ENCODE measurements at places on chromosomes 4 and X. TPM values are rescaled to one million over a fixed set of nuclear protein-coding genes. Genes with fewer than 3 reads are reported as not detected.

DNA sequence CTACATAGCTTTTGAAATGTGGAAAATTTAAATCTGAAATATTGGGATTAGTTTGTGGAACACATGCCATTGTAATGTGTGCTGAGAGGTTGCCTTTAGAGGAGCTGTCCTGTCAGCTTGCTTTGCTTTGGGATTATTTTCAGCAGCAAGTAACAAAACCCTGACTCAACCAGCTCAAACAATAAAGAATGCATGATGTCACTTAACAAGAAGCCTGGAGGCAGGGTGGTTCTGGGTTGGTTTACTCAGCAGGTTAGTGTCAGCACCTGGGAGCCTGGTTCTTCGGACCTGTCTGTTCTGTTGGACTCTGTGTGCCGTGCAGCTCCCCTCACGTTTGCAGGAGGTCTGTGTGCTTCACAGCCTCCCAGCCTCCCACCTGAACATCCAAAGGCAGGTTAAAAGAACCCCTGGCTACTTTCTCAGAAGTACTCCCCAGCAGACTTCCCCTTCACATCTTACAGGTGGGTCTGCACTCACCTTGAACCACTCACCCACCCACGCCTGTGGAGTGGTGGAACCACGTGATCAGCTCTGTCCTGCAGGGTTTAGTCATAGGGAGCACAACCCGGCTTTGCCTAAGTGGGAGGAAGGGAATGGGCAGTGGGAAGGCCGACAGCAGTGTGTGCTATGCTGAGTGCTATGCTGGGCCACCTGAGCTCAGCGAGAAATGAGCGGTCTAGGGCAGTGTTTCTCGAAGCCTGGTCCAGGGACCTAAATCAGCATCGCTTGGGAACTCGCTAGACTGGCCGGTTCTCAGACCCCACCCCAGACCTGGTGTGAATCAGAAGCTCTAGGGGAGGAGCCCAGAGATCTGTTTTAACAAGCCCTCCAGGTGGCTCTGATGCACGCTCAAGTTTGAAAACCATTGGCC, 20.4 kb downstream of the TMEM131L start:
- no peaks in the 10 kb centered on the region for H3K36me3 ChIP-seq
- H3K27me3 ChIP-seq: no peaks in the 10 kb centered on the region
- H3K4me3 ChIP-seq: no peak overlapping the region
- H3K4me1 ChIP-seq: peaks cover 32% of the 10 kb centered on the region

- H3K27me3 ChIP-seq: no peaks in the 10 kb centered on the region
- H3K27ac ChIP-seq: no peak overlapping the region
- DNase-seq: no peak
- H3K4me3 ChIP-seq: no peak overlapping the region
- H3K4me1 ChIP-seq: no peaks in the 10 kb centered on the region
- H3K36me3 ChIP-seq: no peaks in the 10 kb centered on the region
Measured at GRCh38 chrX:136687457-136687856, 39.5 kb downstream of the CD40LG start.

- H3K4me1 ChIP-seq: no peaks in the 10 kb centered on the region
- no peak overlapping the region for H3K27ac ChIP-seq
- H3K36me3 ChIP-seq: no peaks in the 10 kb centered on the region
- no peaks in the 10 kb centered on the region for H3K27me3 ChIP-seq
- no peak for DNase-seq
- no peak overlapping the region for H3K4me3 ChIP-seq
Measured at GRCh38 chrX:38669428-38669827, 108.1 kb downstream of the TSPAN7 start.

- DNase-seq: no peak
- no peaks in the 10 kb centered on the region for H3K27me3 ChIP-seq
- H3K36me3 ChIP-seq: no peaks in the 10 kb centered on the region
- H3K4me1 ChIP-seq: peaks cover 8% of the 10 kb centered on the region
- no peak overlapping the region for H3K27ac ChIP-seq
- H3K4me3 ChIP-seq: no peak overlapping the region
Measured at GRCh38 chr4:184477201-184477999, 3.0 kb upstream of the IRF2 start.

DNA sequence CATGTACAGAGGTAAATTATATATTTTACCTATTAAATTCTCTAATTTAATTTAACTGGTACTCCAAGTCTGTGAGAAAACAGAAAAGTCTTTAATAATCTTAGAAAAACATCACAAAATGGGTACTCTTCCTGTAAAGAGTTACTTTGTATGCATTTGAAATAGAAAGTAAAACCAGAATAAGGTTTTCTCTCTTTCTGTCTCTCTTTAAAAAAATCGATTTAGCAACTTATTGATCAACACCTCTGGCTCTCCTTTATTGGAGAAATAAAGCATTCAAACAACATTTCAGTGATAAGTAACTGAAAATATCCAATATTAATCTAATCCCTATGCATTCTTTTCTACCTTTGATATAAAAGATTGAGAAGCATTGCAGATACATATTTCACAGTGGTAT, 27.4 kb downstream of the ATOH1 start:
- H3K4me1 ChIP-seq: no peaks in the 10 kb centered on the region
- no peaks in the 10 kb centered on the region for H3K36me3 ChIP-seq
- H3K4me3 ChIP-seq: no peak overlapping the region
- no peak overlapping the region for H3K27ac ChIP-seq
- DNase-seq: no peak

- no peak overlapping the region for H3K4me3 ChIP-seq
- H3K27ac ChIP-seq: no peak overlapping the region
Measured at GRCh38 chr4:186487726-186488125, 67.6 kb downstream of the MTNR1A start.

GRCh38 chr4:29571322-29571721, 1148.8 kb upstream of the PCDH7 start:
- no peaks in the 10 kb centered on the region for H3K27me3 ChIP-seq
- no peak overlapping the region for H3K27ac ChIP-seq
- no peaks in the 10 kb centered on the region for H3K4me1 ChIP-seq
- no peaks in the 10 kb centered on the region for H3K36me3 ChIP-seq
- H3K4me3 ChIP-seq: no peak overlapping the region
- DNase-seq: no peak

- H3K4me3 ChIP-seq: no peak overlapping the region
- no peak overlapping the region for H3K27ac ChIP-seq
- H3K36me3 ChIP-seq: no peaks in the 10 kb centered on the region
Measured at GRCh38 chr4:148300877-148301276, 141.3 kb downstream of the NR3C2 start.

DNA sequence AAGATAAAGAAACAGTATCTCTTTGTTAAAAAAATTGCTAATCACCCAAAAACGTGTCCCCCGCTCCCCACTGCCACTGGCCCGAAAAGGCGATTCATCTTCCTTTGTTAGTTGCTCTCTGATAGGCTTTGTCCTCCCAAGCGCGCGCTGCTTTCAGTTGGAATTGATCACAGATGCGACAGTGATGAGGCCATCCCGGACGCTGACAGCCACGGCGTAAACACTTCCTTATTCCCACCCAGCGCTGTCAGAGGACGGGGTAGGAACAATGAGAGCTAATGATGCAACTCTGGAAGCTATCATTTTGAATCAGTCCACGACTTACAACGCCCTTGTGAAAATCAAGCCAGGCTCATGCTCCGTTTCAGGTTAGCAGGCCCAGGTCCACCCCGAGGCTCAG, 21.4 kb downstream of the SOD3 start:
- H3K27me3 ChIP-seq: no peaks in the 10 kb centered on the region
- H3K27ac ChIP-seq: no peak overlapping the region
- DNase-seq: no peak
- H3K4me3 ChIP-seq: no peak overlapping the region

DNA sequence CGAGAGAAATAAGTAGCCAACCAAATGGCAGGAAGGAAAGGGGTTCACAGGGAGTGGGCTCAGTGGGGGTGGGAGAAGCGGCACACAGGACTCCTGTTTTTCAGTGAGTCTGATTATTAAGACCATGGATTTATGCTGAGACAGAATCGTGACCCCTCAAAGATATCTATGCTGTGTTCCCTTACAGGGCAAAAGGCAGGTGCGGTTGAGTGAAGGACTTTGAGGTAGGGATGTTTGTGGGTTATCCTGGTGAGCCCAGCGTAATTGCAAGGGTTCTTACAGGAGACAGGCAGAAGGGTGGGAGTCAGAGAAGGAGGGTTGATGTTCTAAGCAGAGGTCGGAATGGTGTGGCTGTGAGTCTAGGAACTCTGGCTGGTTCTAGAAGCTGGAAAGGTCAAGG, 73.0 kb downstream of the EVC start:
- no peak for DNase-seq
- H3K4me1 ChIP-seq: no peaks in the 10 kb centered on the region
- no peak overlapping the region for H3K27ac ChIP-seq
- H3K4me3 ChIP-seq: no peak overlapping the region
- H3K36me3 ChIP-seq: no peaks in the 10 kb centered on the region
- H3K27me3 ChIP-seq: no peaks in the 10 kb centered on the region

- no peak for DNase-seq
- no peaks in the 10 kb centered on the region for H3K4me1 ChIP-seq
- H3K36me3 ChIP-seq: no peaks in the 10 kb centered on the region
- no peak overlapping the region for H3K4me3 ChIP-seq
- H3K27me3 ChIP-seq: no peaks in the 10 kb centered on the region
- H3K27ac ChIP-seq: no peak overlapping the region
Measured at GRCh38 chrX:40394302-40394701, 186.5 kb upstream of the ATP6AP2 start.

DNA sequence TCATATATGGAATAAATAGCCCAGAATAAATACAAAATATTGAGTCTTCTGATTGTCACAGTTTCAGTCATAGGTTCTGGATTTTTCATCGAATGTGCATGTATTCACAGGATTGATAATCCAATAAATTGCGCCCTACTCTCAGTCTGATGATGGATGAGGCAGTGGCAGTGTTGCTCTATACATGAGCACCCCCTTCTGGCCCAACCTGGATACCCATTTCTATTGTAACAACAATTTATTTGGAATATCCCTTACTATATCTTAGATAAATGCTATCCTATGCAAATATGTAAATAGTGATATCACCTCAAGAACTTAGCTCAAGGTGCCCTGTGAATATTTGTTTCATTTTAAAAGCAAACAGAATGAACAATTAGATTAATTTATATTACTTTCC, 733.7 kb upstream of the PABPC4L start:
- H3K4me1 ChIP-seq: no peaks in the 10 kb centered on the region
- H3K4me3 ChIP-seq: no peak overlapping the region
- no peaks in the 10 kb centered on the region for H3K27me3 ChIP-seq
- H3K36me3 ChIP-seq: no peaks in the 10 kb centered on the region
- no peak for DNase-seq
- H3K27ac ChIP-seq: no peak overlapping the region

GRCh38 chr4:121632636-121633035, 64.1 kb downstream of the ANXA5 start:
- DNase-seq: no peak
- H3K4me1 ChIP-seq: no peaks in the 10 kb centered on the region
- H3K27ac ChIP-seq: no peak overlapping the region
- no peak overlapping the region for H3K4me3 ChIP-seq

- H3K27ac ChIP-seq: no peak overlapping the region
- no peak for DNase-seq
- peaks cover 34% of the 10 kb centered on the region for H3K4me1 ChIP-seq
- H3K27me3 ChIP-seq: no peaks in the 10 kb centered on the region
Measured at GRCh38 chr4:88660446-88661294, 37.0 kb downstream of the NAP1L5 start.

DNA sequence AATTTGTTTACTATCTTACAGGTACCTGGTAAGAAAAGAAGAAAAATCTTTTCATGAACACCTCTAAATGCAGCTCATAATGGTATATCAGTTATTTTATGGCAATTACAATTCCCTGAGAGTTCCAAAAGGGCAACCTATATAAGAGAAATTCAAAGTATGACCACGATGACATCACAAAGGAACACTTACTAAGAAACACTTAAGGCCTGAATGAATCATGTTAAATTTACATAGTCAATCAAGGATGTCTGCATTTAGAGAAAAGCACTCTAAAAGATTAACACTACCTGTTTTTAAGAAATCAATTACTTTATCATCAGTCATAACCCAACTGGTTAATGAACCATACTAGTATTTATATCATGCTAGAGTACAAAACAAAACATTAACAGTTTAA, 63.9 kb downstream of the LCORL start:
- H3K4me1 ChIP-seq: no peaks in the 10 kb centered on the region
- no peak overlapping the region for H3K27ac ChIP-seq
- H3K36me3 ChIP-seq: no peaks in the 10 kb centered on the region

- H3K4me3 ChIP-seq: no peak overlapping the region
Measured at GRCh38 chr4:33078145-33078544, 2358.0 kb downstream of the PCDH7 start.

GRCh38 chrX:135295238-135295943, 13.9 kb upstream of the ETDC start:
- DNase-seq: no peak
- H3K4me3 ChIP-seq: no peak overlapping the region
- H3K27ac ChIP-seq: no peak overlapping the region
- no peaks in the 10 kb centered on the region for H3K36me3 ChIP-seq
- no peaks in the 10 kb centered on the region for H3K4me1 ChIP-seq
- no peaks in the 10 kb centered on the region for H3K27me3 ChIP-seq

DNA sequence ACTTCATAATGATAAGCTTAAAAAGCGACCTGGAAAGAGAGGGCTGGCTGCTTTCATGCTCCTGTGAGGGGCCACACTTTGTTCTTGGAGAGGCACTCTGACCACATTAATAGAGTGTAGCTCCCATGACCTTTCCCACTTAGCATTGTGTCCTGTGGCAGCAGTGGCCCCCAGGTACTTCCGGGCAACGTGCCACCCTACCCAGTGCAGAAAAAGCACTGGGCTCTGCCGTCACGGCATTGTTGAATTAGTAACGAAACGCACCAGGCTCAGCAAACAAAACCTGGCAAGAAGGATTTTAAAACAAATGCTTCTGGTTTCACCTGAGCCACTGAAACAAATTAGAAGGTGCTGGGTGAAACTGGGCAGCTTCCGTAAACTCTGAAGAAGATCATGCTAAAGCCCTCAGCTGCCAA, 5.4 kb upstream of the SORBS2 start:
- peaks cover 16% of the 10 kb centered on the region for H3K4me1 ChIP-seq
- H3K36me3 ChIP-seq: no peaks in the 10 kb centered on the region
- no peak overlapping the region for H3K27ac ChIP-seq
- no peak overlapping the region for H3K4me3 ChIP-seq

DNA sequence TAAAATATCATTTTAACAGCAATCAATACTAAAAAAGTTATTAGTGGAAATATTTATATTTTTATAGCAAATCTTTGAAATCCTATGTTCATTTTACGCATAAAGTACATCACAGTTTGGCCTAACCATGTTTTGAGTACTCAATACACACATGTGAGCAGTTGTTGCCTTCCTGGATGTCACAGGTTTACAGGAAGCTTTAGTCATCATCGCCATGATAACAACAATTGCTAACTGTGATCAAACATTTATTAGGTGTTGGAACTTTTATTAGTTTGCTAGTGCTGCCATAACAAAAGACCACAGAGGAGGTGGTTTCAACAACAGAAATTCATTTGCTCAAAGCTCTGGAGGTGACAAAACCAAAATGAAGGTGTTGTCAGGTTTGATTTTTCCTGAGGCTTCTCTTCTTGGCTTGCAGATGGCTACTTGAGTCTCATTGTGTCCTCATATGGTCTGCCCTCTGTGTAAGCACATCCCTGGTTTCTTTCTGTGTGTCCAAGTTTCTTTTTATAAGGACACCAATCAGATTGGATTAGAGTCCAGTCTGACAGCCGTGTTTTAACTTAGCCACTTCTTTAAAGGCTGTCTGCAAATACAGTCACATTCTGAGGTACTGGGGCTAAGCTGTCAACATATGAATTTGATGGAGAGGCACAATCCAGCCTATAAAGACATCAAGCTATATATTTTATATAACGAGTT, 43.1 kb upstream of the BOD1L1 start:
- no peaks in the 10 kb centered on the region for H3K4me1 ChIP-seq
- no peak overlapping the region for H3K4me3 ChIP-seq
- H3K27ac ChIP-seq: no peak overlapping the region
- no peak for DNase-seq
- H3K27me3 ChIP-seq: no peaks in the 10 kb centered on the region

Gene CLGN
- 5.5 TPM for total RNA-seq

Gene TIGD4
- 1.0 TPM for total RNA-seq

Gene ADAM29
- not detected for total RNA-seq

Gene ETNPPL
- total RNA-seq: not detected

Gene STARD8
- total RNA-seq: not detected

Gene TMEM129
- 39.0 TPM for total RNA-seq

Gene DRD5
- total RNA-seq: not detected
